Occipital lobe (tissue), 3 donors: ENCODE measurements at places on chromosomes 12 and 14. TPM values are rescaled to one million over a fixed set of nuclear protein-coding genes. Genes with fewer than 3 reads are reported as not detected.

The SETD1B gene
- 2.3 TPM for total RNA-seq

The IFNG-AS1 gene
- total RNA-seq, result not detected

The PZP gene
- not detected for total RNA-seq

The CCDC197 gene
- total RNA-seq, result not detected

The P2RX7 gene
- 2.7 TPM for total RNA-seq

The PNN gene
- 33.1 TPM for total RNA-seq

DNA sequence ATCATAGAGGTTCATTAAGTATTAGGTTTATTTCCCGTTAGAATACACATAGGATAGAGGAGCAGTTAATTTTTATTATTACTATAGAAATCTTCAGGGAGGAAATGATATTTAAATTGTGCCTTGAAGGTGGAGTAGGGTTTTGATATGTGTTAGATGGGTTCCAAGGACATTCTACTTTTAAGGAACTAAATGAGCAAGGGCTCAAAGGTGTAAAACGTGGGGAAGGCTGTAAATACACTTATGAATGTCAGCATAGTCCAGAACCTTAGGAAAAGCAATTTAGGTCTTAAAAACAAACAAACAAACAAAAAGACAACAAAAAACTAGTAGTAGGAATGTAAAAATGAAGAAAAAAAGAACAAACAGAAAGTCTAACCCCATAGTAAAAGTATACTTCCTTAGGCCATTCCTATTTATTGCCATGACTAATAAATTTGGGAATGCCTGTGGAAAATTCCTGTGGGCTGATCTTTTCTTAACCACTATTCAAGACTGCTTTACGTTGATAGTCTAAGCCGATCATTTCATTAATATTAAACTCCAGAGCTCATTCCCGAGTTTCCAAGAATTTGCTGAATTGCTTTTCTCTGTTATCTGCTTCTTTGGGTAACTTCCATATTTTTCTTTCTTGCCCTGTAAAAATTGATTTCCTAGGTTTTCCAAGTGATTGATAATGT lies 180.3 kb downstream of the RAD51B start:
- DNase-seq, result no peak
